ENCODE measurements at places on chromosomes 7 and 10.

GRCh38 chr10:103745341-103746247 lies 109.8 kb downstream of the SH3PXD2A start:
- DNase-seq, result peak; percentile 67

- no peak for DNase-seq
These were observed 107.0 kb downstream of the LARP4B start for GRCh38 chr10:824497-824896.

DNA sequence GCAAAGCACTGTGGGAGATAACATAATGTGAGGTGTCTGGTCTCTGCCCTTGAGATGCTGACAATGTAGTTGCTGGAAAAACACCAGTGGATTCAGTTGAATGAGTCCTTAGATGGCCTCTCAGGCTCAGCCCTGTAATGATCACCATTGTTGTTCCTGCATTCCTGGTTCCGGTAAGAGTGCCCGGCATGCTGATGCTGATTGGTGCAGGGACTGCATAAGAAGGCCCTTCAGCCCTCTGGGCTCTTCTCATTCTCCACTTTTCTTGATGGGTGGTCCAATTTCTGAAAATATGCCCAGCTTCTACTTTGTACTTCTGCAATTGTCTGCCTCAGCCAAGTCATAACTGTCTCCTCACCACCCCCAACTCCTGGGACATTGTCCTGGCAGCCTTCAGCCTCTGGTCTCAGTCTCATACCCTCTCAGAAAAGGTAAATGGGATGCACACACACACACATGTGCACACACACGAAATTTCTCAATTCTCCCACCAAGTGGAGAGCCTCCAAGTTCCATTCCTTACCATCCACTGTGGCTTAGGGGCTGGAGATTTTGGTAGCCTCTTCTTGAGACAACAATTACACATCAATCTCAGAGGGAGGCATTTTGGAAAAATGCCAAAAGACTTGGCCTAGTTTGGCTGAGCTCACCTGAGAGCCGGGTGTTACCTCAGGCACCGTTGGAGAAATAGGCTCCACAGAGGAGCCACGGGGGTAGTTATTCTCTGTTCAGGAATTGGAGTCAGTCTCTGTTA lies 314.9 kb downstream of the RPS24 start:
- no peak for DNase-seq

DNA sequence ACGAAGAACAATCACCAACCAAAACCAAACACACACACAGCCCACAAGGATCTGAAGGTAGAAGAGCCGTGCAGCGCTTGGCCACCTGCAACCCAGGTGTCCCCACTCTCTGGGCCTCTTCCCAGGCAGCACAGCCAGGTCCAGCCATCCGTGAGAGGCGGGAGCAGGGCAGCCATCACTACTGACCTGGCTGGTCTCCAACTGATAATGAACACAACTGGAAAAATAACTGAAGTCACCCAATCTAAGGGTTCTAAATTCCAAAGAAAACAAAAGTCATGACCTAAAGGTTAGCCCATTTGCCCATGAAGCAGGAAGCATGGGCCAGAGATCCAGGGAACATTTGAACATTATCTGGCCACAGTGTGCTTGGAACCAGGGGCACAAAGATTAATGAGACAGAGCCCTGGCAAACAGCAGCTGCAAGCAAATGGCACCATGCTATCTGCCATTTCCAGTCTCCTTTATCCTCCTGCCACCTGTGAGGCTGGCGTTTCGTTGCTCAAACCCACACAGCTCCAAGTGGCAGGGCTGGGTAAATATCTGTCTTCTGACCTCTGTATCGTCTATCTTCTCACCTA lies 207.9 kb downstream of the TNS3 start:
- DNase-seq, result no peak

DNA sequence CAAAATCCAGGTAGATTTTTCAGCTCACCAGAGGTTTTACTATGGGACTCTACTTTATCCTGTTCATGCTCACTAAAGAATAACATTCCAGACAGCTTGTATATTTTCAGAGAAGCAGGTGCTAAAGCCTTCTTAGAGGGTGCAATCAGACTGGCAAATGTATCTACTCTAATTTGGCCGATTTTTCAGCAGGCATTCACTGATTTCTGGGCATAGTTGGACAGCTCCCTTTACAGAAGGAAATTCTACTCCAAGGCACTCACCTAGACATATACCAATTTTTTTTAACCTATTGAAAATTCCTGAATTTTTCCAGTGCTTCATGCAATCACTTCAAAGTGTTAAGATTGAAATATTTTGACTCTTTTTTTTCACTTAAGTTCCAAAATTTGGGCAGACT lies 3.8 kb upstream of the CNTNAP2 start:
- no peak for DNase-seq

All from activated CD4-positive, alpha-beta T cell treated with anti-CD3 and anti-CD28 coated beads, Interleukin-2, amount 50 U/mL, for 4 hours (primary cell).